ENCODE measurements at places on chromosomes 6 and 20.
A peak's percentile ranks its signal among the peaks of the same experiment; 100 is the strongest.

DNA sequence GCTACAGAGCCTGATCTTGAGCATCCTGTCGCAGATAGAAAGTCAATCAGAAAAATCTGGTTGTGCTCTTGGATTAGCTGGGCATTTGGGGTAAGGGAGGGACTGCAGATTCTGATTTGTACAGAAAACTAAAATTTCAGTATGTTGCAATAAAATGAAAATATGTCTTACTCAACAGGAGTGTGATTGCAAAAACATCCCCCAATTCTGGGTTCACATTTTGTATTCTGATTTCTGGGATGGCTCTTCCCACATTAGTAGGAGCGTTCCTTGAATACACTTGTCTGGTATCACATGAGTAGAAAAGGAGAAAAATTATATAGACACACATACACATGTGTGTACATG lies 40.5 kb downstream of the PANK2 start:
- no peak for DNase-seq

DNA sequence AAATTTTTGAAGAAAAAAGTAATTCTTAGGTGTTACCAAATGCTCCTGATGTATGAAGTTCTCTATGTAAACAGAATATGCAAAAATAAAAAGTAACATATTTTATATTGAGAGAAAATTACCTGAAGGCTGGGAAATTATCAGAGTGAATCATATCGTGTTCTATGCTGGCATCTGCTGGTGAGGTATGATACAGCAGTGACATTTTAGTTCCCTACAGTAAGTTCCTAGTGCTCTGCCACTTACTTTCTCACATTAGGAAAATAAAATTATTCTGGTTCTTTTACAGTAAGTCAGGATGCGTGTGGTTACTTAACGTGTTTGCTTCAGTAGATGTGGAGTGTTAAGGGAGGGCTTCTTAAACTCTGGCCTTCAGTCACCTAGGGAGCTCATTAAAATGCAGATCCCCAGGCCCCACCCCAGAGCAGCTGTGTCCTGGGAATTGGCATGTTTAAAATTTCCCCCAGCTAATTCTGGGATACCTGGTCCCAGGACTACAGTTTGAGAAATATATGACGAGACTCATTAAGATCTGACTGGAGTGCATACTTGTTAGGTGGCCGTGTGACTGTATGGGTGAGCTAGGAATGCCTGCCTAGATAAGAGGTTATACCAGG lies 3.2 kb downstream of the ACTR5 start:
- no peak for DNase-seq

DNA sequence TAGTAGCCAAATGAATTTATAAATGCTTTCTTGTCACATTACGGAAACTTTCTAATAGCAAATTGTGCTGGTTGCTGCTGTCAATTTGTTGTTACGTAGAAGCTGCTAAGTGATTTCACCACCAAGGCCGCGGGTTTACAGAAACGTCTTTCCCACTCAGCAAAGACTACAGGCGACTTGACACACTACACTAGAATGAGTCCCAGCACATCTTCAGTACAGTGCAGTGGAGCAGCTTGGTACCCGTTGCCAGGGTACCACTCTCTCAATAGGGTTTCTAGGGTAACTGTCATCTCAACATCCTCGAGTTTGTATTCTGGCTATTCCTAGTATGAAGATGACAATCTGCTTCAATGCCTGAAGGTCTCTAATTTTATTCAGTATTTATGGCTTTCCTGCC lies 22.7 kb upstream of the ZDHHC14 start:
- DNase-seq: no peak

- peak; percentile 67 for DNase-seq
Measured at GRCh38 chr20:62069741-62070216, 4.1 kb upstream of the TAF4 start.

DNA sequence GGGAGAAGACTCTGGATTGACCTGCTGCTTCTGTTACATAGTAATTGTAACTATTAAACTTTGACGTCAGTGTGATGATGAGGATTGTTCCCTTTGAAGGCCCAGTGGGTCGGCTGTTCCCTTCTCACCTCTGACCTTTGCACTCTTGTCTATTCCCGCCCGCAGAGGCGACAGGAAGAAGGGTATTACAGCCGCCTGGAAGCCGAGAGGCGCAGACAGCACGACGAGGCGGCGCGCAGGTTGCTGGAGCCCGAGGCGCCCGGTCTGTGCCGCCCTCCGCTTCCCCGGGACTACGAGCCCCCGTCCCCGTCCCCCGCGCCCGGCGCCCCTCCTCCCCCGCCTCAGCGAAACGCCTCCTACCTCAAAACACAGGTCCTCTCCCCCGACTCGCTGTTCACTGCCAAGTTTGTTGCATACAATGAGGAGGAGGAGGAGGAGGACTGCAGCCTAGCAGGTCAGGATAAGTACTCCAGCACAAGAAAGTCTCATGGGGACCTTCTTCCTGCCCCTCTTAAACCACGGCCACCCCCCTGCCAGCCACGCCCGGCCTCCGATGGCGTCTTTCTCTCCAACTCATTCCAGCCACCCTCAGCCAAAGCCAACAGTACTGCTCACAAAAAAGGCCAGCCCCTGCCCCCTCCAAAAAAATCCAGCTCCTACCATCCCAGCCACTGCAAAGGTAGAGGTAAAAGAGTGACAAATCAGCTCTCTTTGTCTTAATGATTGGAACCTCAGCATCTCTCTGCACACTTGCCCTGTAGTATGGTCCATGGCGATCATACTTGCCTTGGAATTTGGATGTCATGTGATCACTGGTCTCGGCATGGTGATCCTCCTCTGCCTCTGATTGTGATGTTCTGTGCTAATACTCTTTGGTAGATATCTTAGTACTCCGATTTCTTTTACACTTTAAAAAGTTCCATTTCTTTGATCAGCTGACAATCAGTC lies 31.6 kb upstream of the KIF25 start:
- DNase-seq: no peak

- no peak for DNase-seq
Measured at GRCh38 chr20:41571006-41571405, 47.2 kb downstream of the CHD6 start.

DNA sequence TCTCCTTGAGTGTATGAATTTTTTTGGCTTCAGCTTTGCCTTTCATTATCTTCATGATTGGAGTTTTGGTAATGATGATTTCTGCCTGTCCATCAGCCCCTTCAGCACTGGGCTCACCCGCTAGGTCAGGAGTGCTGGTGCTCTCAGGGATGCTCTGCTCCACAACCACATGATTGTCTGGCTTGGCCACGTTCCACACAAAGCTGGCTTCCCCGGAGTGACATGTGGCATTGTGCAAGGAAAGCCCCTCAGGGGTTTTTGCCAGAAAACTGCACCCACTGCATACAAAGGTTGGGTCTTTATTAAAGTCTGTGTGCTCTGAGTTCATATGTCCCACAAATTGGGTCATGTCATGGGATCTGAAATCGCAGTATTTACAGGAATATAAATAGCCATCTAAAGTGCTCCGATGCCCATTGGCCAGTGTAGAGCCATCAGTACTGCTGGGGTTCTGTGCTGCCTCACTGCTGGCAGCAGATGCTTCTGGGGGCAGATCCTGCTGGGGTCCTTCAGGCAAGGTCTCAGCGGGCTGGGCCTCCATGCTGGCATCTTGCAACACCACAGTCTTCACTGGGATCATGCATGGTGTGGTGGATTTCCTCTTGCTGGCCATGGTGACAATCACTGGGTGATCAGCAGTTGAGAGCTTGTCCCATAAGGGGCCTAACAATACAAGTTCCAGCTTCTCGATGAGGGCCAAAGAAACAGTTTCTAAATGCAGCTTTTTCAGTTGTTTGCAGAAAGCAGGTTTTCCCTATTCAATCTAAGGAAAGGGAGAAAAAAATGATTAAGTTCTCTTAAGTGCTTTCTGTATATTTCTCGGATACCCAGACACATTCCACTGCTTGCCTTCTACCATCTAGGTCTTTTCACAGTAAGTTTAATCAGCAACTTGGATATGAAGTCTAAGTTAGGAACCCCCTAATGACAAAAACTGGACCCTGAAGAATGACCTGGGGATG lies 67.2 kb downstream of the PLCG1 start:
- DNase-seq: no peak

GRCh38 chr6:53811746-53812145 lies 16.9 kb downstream of the LRRC1 start:
- no peak for DNase-seq

- DNase-seq: no peak
Measured at GRCh38 chr6:81800666-81801065, 48.2 kb upstream of the TENT5A start.

DNA sequence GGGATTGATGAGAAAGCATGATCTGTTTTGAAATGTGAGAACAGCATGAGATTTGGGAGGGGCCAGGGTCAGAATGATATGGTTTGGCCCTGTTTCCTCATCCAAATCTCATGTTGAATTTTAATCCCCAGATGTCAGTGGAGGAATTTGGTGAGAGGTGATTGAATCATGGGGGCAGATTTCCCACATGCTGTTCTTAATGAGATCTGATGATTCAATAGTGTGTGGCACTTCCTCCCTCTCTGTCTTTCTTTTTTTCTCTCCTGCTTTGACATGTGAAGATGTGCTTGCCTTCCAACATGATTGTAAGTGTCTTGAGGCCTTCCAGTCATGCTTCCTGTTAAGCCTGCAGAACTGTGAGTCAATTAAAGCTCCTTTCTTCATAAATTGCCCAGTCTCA lies 1060.3 kb upstream of the CITED2 start:
- peak; percentile 39 for DNase-seq

- no peak for DNase-seq
Measured at GRCh38 chr20:64033981-64034493, 1.9 kb upstream of the C20orf204 start.

GRCh38 chr6:71238351-71238750 lies 50.3 kb upstream of the OGFRL1 start:
- DNase-seq: no peak

- no peak for DNase-seq
Measured at GRCh38 chr20:13844296-13844695, 59.5 kb downstream of the NDUFAF5 start.

DNA sequence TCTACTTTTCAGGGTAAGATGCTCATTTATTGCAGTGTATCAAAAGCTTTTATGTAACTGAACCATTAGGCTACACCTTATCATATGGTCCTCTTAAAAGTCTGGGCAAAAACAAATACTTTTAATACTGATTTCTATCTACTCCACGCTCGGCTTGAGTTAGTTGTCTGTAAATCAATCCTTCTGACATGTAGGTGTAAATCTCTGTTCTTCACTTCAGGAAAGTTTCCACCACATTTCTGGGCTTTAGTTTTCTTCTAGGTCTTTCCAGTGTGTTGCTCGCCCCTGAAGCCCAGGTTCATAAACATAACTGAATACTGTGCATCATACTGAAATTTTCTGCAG lies 89.2 kb upstream of the RNF217 start:
- no peak for DNase-seq

DNA sequence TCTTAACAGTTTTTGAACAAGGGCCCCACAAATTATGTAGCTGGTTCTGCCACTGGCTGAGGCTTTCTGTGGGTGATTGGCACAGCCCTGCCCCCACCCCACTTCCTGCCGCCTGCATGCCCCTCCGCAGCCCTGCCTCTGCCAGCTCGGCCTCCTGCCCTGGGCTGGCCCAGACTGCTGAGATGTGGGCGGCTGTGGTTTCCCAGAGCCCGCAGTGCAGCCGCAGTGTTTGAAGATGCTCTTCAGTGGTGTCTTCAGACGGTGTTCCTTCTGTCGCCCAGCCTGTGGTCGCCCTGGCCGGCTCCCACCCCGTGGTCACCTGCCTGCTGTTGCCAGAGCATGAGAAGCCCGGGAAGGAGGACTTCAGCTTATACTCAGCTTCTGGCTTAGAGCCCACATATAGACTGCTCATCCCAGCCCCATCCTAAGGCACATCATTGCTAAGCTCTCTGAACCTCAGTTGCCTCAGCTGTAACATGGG lies 154.3 kb downstream of the VEGFA start:
- DNase-seq: no peak

DNA sequence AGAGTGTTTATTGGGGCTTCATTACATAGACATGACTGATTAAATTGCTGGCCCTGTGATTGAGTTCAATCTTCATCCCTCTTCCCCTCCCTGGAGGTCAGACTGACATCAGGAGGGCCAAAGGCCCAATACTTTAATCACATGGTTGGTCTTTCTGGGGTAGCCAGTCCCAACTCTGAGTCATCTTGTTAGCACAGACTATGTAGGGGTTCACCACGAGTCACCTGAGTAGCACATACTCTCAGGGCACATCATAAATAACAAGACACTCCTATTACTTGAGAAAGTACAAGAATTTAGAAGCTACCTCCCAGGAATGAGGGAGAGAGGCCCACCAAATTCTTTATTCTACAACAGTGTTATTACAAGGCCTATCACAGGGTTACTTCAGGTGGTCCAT lies 11.3 kb downstream of the GINS1 start:
- no peak for DNase-seq

- DNase-seq: no peak
Measured at GRCh38 chr20:17971300-17972013, 2.6 kb downstream of the MGME1 start.

- no peak for DNase-seq
Measured at GRCh38 chr20:53595018-53595378, 1.4 kb upstream of the ZNF217 start.

DNA sequence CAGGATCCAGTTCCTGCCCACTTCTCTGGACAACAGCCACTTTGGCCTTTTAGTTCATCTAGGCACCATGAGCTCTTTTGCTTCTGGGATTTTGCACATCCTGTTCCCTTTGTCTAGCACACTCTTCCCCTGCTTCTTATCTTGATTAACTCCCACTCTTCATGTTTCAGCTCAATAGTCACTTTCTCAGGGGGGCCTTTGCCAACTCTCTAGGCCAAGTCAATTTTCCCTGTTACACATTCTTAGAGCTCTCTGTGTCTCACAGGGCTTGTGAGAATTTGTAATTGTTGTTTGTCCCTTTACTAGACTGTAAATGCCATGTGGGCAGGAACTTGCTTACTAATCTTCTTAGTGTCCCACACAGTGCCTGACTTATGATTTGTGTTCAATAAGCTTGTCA lies 58.1 kb upstream of the EPB41L1 start:
- DNase-seq: no peak

DNA sequence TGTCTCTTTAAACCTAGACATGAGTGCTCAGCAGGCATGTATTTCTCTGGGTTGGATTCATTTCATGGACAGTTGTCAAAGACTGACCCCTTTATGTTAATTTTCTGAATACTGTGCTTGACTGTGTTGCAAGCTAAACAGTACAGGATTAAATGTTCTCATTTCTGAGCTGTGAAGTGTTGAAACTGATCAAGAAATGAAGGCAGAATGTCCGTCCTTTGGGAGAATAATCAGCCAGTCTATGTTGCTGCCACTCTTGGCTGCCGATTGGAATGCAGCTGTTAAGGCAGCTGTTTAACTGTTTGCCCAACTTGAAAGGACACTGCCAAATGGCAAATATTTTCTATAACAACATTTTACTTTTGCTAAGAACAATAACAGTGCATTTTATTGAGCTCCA lies 87.3 kb downstream of the CEP57L1 start:
- no peak for DNase-seq

DNA sequence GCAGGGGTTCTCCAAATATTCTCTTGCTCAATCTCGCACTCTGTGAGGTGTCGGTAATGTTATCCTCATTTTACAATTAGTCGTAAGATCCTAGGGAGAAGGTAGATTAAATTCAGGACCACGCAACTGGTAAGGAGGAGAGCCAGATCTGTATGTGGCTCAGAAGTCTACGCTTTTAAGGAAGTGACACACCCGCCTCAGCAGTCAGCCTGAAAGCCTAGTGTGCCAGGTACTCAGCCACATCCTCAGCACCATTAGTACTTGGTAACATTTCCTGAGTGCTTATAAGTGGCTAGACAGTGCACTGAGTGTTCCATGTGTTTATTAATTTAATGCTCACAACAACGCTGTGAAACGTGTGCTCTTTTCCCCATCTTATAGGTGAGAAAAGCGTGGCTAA lies 63.7 kb downstream of the DHX35 start:
- no peak for DNase-seq

- no peak for DNase-seq
Measured at GRCh38 chr6:108106261-108106660, 31.7 kb upstream of the OSTM1 start.

GRCh38 chr6:109303640-109304283 lies 78.5 kb downstream of the CD164 start:
- DNase-seq: no peak
